ENCODE measurements at places on chromosomes 1 and 21. TPM values are rescaled to one million over a fixed set of nuclear protein-coding genes. Genes with fewer than 3 reads are reported as not detected.

GRCh38 chr1:234526922-234527321 lies 47.9 kb upstream of the TARBP1 start:
- DNase-seq, result no peak

DNA sequence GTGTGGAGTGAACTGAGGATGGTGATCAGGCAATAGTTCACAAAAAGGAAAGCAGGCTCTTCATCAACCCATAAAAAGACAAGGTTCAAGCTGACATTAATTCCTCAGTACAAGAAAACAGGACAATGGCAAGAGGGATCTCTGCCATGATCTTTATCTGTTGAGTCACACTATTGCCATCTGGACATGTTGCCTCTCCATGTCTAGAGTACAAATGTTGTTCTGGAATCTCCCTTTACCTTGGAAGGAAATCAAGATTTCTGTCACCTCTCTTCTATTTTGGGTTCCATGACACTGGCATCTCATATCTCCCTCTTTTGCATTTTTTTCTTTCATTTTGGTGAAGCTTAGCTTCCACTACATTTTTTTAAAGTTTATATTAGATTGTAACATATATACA lies 329.1 kb downstream of the USP25 start:
- DNase-seq, result no peak

DNA sequence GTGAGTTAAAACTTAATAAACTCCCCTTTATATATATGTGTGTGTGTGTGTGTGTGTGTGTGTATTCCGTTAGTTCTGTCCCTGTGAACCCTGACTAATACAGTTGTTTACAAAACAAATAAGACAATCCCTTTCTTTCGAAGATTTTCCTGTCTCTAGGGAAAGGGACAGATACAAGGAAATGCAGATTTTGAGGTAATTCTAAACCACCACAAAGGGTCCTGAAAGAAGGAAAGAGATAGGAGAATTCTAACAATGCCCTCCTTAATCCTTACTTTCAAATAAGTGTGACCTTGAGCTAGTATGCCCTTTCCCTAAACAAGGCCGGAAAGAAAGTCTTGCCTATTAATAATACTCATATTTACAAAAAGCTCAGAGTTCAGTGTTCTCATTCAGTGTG lies 164.8 kb upstream of the COL11A1 start:
- no peak for DNase-seq

GRCh38 chr1:168976267-168976666 lies 130.2 kb upstream of the ATP1B1 start:
- no peak for DNase-seq

DNA sequence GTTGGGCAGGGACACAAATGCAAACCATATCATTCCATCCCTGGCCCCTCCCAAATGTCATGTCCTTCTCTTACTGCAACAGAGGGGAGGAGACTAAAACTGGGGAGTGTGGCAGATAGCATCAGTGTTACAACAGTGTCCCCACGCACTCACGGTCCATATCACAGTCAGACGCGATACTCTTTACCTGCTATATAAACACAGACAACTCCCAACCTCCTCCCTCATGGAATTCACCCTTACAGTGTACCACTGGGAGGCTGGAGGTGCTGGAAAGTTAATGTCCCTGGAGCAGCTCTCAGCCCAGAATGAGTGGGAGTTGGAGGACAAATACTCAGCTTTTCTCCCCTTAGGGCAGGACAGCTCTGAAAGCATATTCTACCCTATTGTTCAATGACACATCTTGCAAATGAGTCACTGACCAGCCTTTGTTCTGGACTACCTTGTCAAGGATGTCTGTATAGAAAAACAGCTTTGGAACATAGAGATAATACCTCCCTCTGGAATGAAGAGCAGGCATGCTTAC lies 445.9 kb downstream of the SETD4 start:
- DNase-seq, result no peak

DNA sequence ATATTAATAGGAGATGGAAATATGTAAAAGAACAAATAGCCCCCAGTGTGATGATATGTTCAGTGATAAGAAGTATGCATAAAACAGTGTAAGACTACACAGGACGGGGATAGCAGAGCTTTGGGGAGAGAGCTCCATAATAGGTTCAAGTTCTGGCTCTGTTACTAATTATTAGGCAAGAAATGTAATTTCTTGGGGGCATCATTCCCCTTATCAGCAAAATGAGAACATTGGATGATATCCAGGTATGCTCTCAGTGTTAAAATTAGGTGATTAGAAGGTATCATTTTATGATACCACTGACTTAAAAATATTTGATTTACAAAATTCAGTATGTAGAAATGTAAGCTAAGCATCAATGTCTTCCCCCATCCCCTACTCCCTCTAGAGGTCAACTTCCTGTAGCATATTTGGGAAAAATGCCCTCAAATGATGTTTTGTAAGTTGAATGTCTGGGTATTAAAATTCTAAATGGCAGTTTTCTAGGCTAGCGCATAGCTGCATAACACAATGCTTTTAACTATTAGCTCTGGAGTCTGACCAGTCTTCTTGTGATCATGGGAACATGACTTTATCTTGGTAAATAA lies 585.7 kb upstream of the CAMK1G start:
- no peak for DNase-seq

GRCh38 chr1:37634244-37634991 lies at the start of gene RSPO1:
TSS of gene RSPO1 (minus strand) at chr1:37634892. CDS start at chr1:37629661, 5,231 bp downstream.
- DNase-seq, result no peak

- no peak for DNase-seq
Measured at GRCh38 chr1:55305735-55306134, 90.6 kb upstream of the USP24 start.

DNA sequence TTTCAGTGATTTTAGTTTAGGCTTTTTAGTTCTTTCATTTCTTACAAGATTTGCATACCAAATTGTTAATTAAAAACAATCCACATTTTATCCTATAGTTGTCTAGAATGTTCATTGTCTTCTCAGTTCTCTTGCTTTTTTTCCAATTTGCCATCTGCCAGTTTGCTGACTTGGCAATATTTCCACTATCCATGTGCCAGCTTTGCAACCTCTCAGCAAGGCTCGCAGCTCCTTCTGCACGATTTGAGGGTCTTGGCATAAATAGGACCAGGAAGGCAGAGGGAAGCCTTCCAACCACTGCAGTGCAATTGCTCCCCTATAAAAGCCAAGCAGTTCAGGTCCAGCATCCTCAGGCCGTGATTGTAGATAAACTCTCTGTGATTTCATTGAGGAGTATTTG lies 306.8 kb upstream of the FMN2 start:
- DNase-seq, result no peak

GRCh38 chr1:29747196-29747595 lies 510.9 kb downstream of the PTPRU start:
- no peak for DNase-seq

GRCh38 chr1:49213301-49213700 lies 436.6 kb upstream of the BEND5 start:
- DNase-seq, result no peak

GRCh38 chr1:33182401-33182841 lies 578 bp upstream of the TRIM62 start:
- no peak for DNase-seq

DNA sequence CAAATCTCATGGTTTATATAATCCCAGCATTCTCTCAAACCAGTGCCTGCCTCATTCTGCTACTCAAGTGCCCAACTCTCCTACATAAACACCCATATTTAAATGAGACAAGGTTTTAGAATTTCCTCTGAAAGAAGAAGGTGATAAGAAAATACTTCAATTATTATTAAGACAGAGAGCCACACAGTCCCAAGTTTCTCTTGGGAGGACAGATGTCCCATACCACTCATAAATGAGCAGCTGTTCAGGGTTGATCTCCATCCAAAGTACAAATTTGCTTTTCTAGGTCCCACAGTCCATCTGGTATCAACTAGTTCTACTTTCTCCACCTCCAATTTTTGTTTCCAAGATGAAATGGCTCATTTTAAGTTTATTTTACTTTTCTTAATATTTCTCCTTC lies 11.3 kb downstream of the DCAF8 start:
- no peak for DNase-seq

- DNase-seq, result peak; percentile 62
Measured at GRCh38 chr1:27137544-27138075, 17.3 kb downstream of the SLC9A1 start.

DNA sequence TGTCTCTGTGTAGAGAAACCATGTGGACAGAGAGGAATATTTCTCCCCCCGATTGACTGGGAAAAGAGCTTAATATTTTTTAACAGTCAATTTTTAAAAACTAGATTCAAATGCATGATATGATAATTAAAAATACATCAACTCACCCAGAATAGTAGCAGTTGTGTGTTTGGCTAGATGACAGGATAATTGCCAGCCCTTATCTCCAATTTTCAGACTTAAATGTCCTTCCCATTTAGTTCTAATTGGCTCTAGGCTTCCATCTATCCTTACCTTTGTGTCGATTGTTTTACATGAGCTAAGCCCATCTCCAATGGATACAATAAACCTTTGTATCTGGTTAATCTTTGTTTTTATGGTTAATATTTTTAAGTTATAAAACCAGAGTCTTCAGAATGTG lies 23.9 kb upstream of the KIAA0040 start:
- DNase-seq, result no peak

GRCh38 chr1:191320062-191320461 lies 838.2 kb upstream of the RGS18 start:
- DNase-seq, result no peak

DNA sequence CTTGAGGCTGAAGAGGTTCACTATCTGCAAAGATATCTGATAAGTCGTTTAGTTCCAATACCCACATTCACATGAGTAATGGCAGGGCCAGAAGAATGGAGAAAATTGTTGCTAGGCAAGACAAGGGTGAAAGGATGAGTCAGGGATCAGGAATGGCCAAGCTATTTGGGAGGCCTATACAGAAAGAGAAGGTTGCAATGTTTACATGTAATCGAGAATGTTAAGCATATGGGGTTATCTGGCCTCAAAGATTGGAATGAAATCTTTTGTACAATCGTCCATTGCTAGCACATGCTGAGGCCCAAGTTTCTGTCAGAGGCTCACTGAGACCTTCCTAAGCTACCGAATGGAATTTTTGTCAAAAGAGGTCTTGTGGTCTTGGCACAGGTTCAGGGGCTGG lies 299.9 kb upstream of the PLD5 start:
- no peak for DNase-seq

GRCh38 chr21:27646691-27647090 lies 679.8 kb upstream of the ADAMTS5 start:
- no peak for DNase-seq

DNA sequence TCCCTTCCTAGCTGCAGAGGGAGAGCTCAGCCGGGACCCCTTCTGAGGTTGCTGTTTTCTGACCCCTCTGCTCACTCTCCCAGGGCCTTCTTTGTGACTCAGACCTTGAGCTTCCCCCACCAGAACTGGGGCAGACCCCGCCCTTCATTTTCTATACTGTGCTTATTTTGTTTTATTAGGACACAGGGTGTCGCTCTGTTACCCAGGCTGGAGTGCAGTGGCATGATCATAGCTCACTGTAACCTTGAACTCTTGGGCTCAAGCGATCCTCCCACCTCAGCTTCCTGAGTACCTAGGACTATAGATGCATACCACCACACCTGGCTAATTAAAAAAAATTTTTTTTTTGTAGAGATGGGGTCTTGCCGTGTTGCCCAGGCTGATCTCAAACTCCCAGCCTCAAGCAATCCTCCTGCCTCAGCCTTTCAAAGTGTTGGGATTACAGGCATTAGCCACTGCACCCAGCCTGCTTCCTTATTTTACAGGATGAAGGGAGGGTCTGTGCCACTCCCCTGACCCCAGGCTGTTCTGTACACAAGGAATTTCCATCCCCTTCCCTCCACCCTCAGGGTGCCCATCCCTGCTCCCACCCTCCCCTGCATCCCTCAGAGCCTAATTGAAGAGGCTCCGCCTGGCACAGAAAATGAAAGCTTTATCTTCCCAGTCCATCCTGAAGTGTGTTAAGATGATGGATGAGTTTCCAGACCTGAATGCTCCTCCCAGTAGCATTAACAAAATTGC lies 195.2 kb upstream of the POU3F1 start:
- no peak for DNase-seq

GRCh38 chr1:114782476-114782875 lies 2.0 kb upstream of the SIKE1 start:
- DNase-seq, result no peak

DNA sequence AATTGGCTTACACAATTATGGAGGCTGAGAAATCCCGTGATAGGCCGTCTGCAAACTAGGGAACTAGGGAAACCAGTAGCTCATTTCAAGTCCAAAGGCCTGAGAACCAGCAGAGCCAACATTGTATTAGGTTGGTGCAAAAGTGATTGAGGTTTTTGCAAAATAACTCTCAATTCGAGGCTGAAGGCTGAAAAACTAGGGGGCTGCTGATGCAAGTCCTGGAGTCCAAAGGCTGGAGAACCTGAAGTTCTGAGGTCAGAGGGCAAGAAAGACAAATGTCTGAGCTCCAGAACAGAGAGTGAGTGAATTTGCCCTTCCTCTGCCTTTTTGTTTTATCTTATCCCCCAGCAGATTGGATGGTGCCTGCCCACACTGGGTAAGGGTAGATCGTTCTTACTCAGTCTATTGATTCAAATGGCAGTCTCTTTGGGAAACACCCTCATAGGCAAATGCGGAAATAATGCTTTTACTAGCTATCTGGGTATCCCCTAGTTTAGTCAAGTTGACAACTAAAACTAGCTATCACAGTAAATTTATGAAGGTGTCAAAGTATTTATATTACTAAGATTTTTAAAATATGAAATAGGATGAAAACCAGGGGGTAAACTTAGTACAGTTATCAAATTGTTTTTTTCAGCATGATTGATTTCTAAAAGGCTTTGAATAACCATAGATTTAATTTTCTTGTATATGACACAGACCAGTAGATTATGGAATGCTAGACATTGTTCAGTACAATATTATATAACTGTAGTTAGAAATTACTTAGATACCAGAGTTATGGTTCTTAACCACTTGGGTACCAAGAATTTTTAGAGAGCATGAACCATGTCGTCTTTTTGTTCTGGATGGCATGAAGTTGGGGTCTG lies 15.4 kb downstream of the RABGAP1L start:
- no peak for DNase-seq

- DNase-seq, result no peak
Measured at GRCh38 chr21:19603011-19603593, 1199.5 kb upstream of the TMPRSS15 start.

Gene ZNF678
- 9.0 TPM for total RNA-seq

Gene KPRP
- total RNA-seq, result not detected

Gene KIRREL1
- total RNA-seq, result 0.22 TPM

Gene PAPPA2
- total RNA-seq, result 0.07 TPM

Gene NTNG1
- not detected for total RNA-seq

Gene MAP3K21
- total RNA-seq, result 0.58 TPM

Gene IFI44
- 0.11 TPM for total RNA-seq

Gene MYOM3
- total RNA-seq, result not detected

Gene GIPC2
- total RNA-seq, result 0.04 TPM

Gene CDC42BPA
- total RNA-seq, result 54.9 TPM

Gene TSSK3
- 2.3 TPM for total RNA-seq

Gene CCDC190
- not detected for total RNA-seq

All from K562 (cell line).